Endothelial cell of umbilical vein (primary cell): ENCODE measurements at places on chromosomes 6 and 20. TPM values are rescaled to one million over a fixed set of nuclear protein-coding genes. Genes with fewer than 3 reads are reported as not detected.

The GPLD1 gene
- 0.53 TPM in 1 of 2 replicates, not detected in the other for total RNA-seq

The SLC22A16 gene
- not detected in 2 replicates for total RNA-seq

The POPDC3 gene
- total RNA-seq = 1.7 and 3.1 TPM in 2 replicates

The MUC21 gene
- not detected in 2 replicates for total RNA-seq

The MYBL2 gene
- total RNA-seq = 105 and 107 TPM in 2 replicates

The EYA2 gene
- total RNA-seq = not detected in 2 replicates

The RFX6 gene
- not detected in 2 replicates for total RNA-seq

The PCK1 gene
- not detected in 2 replicates for total RNA-seq

The PRKN gene
- total RNA-seq = 0.60 TPM in 1 of 2 replicates, not detected in the other

The RGS17 gene
- total RNA-seq = 1.1 and 2.3 TPM in 2 replicates

The FOXC1 gene
- total RNA-seq = 15.9 and 16.4 TPM in 2 replicates

The MEI4 gene
- not detected in 2 replicates for total RNA-seq

The SYCP2L gene
- total RNA-seq = not detected in 2 replicates

The LCA5 gene
- total RNA-seq = 4.2 and 4.9 TPM in 2 replicates

The IL17F gene
- total RNA-seq = not detected in 2 replicates

The MYCT1 gene
- 106 and 119 TPM in 2 replicates for total RNA-seq

The KPNA5 gene
- total RNA-seq = 7.1 and 8.9 TPM in 2 replicates

The CCN5 gene
- total RNA-seq = not detected in 2 replicates

The C6orf58 gene
- total RNA-seq = not detected in 2 replicates

The TMC2 gene
- not detected in 2 replicates for total RNA-seq

The ATF6B gene
- 102 and 106 TPM in 2 replicates for total RNA-seq

The UBE2C gene
- total RNA-seq = 108 and 129 TPM in 2 replicates

The RHAG gene
- total RNA-seq = not detected in 2 replicates
